ENCODE measurements at places on chromosomes 6 and 20. TPM values are rescaled to one million over a fixed set of nuclear protein-coding genes. Genes with fewer than 3 reads are reported as not detected.

GRCh38 chr20:50957276-50957675 is 1.1 kb downstream of the DPM1 start:
- peak overlapping the region; percentile 74 for H3K4me3 ChIP-seq
- no peaks in the 10 kb centered on the region for H3K27me3 ChIP-seq
- H3K36me3 ChIP-seq, result peaks cover 60% of the 10 kb centered on the region
- H3K4me1 ChIP-seq, result peaks cover 12% of the 10 kb centered on the region

- no peaks in the 10 kb centered on the region for H3K36me3 ChIP-seq
- no peaks in the 10 kb centered on the region for H3K4me1 ChIP-seq
- DNase-seq, result no peak
- no peak overlapping the region for H3K4me3 ChIP-seq
- no peak overlapping the region for H3K27ac ChIP-seq
Measured at GRCh38 chr6:149037051-149037671, 280.4 kb upstream of the TAB2 start.

DNA sequence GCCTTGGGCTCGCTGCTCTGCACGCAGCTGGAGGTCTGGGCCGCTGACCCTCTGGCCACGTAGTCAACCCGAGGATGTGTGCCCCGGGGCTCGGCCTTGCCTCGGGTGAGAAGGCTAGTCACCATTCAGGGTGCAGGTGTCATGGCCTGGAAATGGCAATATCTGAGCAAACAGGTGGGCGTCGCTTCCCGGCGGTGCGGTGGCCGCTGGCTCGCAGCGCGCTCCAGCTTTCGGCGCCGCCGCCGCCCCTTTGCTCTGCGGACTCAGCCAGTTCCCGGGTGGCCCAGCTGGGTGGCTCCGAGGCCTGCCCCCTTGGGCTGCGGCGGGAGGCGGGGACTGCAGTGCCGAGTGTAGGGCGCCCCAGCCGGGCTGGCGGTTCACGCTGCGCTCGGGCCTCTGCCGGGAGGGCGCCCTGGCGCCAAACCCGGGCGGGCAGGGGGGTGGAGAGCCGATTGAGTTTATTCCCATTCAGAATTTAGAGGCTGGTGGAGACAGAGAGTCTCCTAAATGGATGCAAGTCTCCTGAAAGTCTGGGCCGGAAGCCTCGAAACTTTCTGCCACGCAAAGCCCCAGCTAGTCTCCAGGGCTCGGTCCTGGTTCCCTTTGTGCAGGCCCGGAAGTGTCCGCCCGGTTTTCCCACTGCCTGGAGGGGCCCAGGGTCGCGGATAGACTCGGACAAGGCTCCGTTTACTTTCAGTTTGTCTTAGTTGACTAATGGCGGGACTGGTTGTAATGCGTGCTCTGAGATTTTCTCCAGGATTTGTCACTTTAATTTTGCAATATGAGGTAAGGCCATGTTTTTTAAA is 11.3 kb upstream of the TFAP2A start:
- peaks cover 39% of the 10 kb centered on the region for H3K27me3 ChIP-seq
- DNase-seq, result no peak
- H3K27ac ChIP-seq, result no peak overlapping the region

GRCh38 chr6:170185175-170185978 is 105.5 kb downstream of the DLL1 start:
- no peak overlapping the region for H3K4me3 ChIP-seq
- H3K27me3 ChIP-seq, result peaks cover 13% of the 10 kb centered on the region
- no peak overlapping the region for H3K27ac ChIP-seq
- H3K4me1 ChIP-seq, result peaks cover 4% of the 10 kb centered on the region
- no peaks in the 10 kb centered on the region for H3K36me3 ChIP-seq

GRCh38 chr6:102841060-102841459 is 1447.6 kb downstream of the GRIK2 start:
- no peak for DNase-seq
- H3K36me3 ChIP-seq, result no peaks in the 10 kb centered on the region
- H3K27ac ChIP-seq, result no peak overlapping the region
- H3K4me3 ChIP-seq, result no peak overlapping the region

GRCh38 chr6:78397499-78397898 is 469.9 kb upstream of the IRAK1BP1 start:
- H3K36me3 ChIP-seq, result no peaks in the 10 kb centered on the region
- DNase-seq, result no peak
- H3K4me1 ChIP-seq, result no peaks in the 10 kb centered on the region
- H3K4me3 ChIP-seq, result no peak overlapping the region

- no peak overlapping the region for H3K27ac ChIP-seq
- peaks cover 13% of the 10 kb centered on the region for H3K4me1 ChIP-seq
- H3K36me3 ChIP-seq, result no peaks in the 10 kb centered on the region
- no peaks in the 10 kb centered on the region for H3K27me3 ChIP-seq
Measured at GRCh38 chr6:37077905-37078296, 72.4 kb downstream of the FGD2 start.

- no peaks in the 10 kb centered on the region for H3K27me3 ChIP-seq
- no peaks in the 10 kb centered on the region for H3K36me3 ChIP-seq
Measured at GRCh38 chr20:10376270-10377075, 57.5 kb downstream of the MKKS start.

DNA sequence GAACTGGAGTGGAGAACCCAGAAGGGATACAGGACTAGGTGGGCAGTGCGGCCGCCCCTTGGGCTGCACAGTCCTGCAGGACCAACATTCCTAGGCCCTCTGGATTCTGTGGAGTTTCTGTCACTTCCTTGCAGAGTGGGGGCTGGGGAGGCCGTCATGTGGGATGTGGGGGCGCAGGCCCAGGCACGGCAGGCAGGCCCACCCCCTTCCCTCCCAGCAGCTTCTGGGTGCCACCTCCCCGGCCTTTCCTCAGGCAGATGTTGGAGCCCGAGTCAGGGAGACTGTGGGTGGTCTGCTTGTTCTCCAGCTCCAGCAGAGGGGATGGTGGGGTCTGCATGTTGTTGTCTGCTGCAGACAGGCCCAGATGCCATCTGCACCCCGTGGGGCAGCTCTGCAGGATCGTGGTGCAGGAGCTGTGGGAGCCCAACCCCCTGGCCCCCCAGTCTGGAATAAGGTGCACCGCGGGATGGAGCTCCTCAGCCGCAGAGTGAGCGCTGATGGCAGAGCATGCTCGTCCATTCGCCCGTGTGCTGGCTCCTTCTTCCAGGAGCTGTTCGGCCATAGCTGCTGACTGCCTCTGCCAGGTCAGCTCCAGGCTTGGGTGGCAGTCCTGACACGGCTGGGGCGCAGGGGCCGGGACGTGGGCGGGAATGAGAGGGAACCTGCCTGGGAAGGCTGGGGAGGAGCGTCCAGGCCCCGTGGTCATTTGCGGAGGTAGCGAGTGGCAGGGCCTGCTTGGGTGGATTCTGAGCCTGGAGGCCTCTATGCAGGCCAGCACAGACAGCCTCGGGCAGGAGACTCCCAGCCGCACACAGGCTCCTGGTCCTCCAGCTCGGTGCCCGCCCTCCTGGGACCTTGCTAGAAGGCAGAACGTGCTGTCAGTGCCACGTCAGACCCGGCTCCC is 18.1 kb downstream of the SLC17A9 start:
- H3K27me3 ChIP-seq, result peaks cover 31% of the 10 kb centered on the region
- no peak overlapping the region for H3K4me3 ChIP-seq
- H3K4me1 ChIP-seq, result no peaks in the 10 kb centered on the region
- no peaks in the 10 kb centered on the region for H3K36me3 ChIP-seq

DNA sequence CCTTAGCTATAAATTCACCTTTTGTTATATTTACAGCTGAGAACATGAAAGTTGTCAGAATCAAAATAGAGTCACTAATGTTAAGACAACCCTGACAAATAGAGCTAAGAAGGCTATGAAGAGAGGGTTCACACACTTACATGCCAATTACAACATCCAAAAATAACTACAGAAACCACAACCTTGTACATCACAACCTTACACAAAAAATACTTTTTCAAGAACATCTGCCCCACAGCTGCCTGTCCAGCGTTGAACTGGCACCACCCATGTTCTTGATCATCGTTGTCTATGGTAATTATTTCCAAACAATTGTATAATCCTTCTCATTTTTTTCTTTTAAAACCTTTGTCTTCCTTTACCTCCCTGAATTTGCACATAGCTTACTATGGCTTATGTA is 231.2 kb upstream of the FKBP1C start:
- H3K4me3 ChIP-seq, result no peak overlapping the region
- no peaks in the 10 kb centered on the region for H3K27me3 ChIP-seq
- DNase-seq, result no peak
- H3K4me1 ChIP-seq, result no peaks in the 10 kb centered on the region
- H3K36me3 ChIP-seq, result no peaks in the 10 kb centered on the region

DNA sequence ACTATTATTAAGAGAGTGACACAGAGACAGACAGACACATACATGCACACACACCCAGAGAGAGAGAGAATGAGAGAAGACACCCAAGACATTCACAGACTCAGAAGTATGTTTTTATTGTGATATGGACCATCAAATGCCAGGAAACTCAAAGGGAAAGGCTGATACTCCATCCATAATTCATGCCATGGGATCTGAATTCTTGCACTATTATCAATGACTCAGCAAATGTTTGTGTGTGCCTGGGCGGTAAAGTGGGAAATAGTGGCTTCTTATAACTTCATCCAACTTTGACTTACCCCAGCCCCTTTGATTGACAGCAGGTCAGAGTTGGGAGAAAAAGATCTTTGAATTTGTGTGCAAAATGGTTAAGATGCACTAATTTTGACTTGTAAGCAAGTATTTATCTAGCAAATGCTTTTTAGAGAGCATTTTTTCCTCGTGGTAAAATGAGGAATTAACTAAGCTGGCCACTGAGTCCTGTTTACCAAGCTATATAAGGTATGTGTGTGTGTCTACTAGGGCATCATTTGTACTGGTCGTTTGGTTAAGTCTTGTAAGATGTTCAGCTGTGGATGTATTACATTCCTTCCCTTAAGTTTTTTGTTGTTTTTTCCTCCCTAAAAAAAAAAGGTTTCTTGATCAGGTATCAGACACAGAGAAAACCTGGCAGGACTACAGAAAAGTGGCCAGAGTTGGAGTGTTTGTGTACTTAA is 3.0 kb upstream of the CCN2 start:
- peaks cover 5% of the 10 kb centered on the region for H3K4me1 ChIP-seq
- no peak overlapping the region for H3K4me3 ChIP-seq
- no peaks in the 10 kb centered on the region for H3K36me3 ChIP-seq
- no peak for DNase-seq

DNA sequence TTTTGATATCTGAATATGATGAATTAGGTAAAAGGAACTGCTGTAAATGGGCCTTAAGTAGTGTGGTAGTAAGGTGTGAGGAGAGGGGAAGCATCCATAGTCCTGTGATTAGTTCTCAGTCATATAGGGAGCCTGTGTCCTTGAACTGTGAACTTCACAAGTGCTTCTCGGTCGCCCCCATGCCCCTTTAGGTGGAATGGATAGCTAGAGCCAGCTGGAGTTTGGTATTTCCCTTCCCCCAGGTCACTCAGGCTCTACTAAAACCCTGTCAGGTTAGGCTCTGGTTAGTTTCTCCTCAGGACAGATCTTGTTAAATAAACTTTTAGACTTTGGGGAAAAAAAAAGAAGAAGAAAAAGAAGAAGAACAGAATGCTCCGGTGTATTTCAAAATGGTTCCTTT is 82.0 kb downstream of the PPP1R14C start:
- no peak overlapping the region for H3K4me3 ChIP-seq
- 0 out of 2 replicates have a peak, but pooled peaks cover 3% of the 10 kb centered on the region for H3K4me1 ChIP-seq
- no peak overlapping the region for H3K27ac ChIP-seq
- no peaks in the 10 kb centered on the region for H3K36me3 ChIP-seq
- no peaks in the 10 kb centered on the region for H3K27me3 ChIP-seq

GRCh38 chr6:6808343-6808742 is 219.8 kb downstream of the LY86 start:
- no peak for DNase-seq
- no peak overlapping the region for H3K27ac ChIP-seq

DNA sequence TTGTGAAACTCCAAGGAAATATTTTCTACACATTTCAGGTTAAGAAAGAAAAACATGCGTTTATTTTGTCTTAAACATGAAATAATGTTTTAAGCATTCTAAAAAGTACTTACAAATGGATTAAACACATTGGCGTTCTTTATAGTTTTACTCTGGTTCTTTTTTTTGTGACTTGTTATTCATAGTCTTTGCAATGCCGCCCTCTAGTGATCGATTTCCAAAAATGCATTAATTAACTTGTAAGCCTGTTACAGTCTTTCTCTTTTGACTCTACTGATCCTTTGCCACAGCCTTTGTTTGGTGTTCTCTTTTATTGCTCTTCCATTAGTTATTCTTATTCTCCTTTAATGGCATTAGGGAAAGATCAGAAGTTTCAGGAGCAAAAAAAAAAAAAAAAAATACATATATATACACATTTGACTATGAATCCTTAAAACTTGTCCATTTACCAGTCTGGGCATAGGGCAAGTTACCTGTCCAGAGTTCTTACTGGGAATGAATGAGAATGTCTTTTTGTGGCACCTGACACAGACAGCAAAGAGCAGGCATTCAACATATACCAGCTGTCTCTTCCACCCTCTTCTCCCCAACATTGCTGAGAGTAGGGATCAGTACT is 59.9 kb downstream of the MACROD2 start:
- H3K4me3 ChIP-seq, result no peak overlapping the region
- no peaks in the 10 kb centered on the region for H3K36me3 ChIP-seq
- H3K27ac ChIP-seq, result no peak overlapping the region
- DNase-seq, result peak; percentile 59
- H3K27me3 ChIP-seq, result no peaks in the 10 kb centered on the region
- no peaks in the 10 kb centered on the region for H3K4me1 ChIP-seq

DNA sequence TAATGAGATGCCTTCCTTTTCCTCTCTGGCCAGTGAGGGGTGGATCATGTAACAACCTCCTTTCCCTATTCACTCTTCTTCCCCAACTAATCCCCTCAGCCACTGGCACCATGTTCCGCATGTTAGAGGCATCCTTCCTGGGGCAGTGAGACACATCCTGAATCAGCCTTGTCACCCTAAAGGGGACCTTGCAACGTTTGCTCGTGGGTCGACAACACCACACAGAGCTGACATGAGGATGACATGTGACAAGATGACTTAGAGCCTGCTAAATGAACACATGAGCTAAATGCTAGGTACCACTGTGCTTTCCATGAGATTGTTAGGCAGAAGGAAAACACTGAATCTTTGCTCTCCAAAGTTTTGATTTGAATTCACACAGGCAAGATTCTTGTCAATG is 129.2 kb downstream of the ATXN1 start:
- no peak overlapping the region for H3K4me3 ChIP-seq
- no peak overlapping the region for H3K27ac ChIP-seq
- H3K4me1 ChIP-seq, result no peaks in the 10 kb centered on the region
- H3K27me3 ChIP-seq, result peaks cover 21% of the 10 kb centered on the region
- DNase-seq, result no peak

- no peak overlapping the region for H3K4me3 ChIP-seq
- no peak for DNase-seq
- no peaks in the 10 kb centered on the region for H3K27me3 ChIP-seq
- no peaks in the 10 kb centered on the region for H3K4me1 ChIP-seq
Measured at GRCh38 chr6:77383026-77383425, 80.3 kb downstream of the HTR1B start.

GRCh38 chr6:110590821-110591351 is 114.5 kb upstream of the SLC22A16 start:
- no peak overlapping the region for H3K27ac ChIP-seq
- H3K27me3 ChIP-seq, result no peaks in the 10 kb centered on the region
- DNase-seq, result no peak
- H3K36me3 ChIP-seq, result no peaks in the 10 kb centered on the region

Gene DEFB113
- total RNA-seq, result not detected

Gene ANGPT4
- not detected for total RNA-seq

Gene NOL4L
- total RNA-seq, result 33.2 TPM

Gene ASIP
- not detected for total RNA-seq

Gene RIPPLY2
- total RNA-seq, result not detected

Gene RING1
- total RNA-seq, result 45.2 TPM

Gene RNF182
- 22.8 TPM for total RNA-seq

Gene BMP2
- total RNA-seq, result not detected

Gene TAP1
- total RNA-seq, result 5.5 TPM

Gene GNAS-AS1
- 1.3 TPM for total RNA-seq

All from K562 (cell line).